ENCODE measurements at places on chromosomes 1 and 21.

DNA sequence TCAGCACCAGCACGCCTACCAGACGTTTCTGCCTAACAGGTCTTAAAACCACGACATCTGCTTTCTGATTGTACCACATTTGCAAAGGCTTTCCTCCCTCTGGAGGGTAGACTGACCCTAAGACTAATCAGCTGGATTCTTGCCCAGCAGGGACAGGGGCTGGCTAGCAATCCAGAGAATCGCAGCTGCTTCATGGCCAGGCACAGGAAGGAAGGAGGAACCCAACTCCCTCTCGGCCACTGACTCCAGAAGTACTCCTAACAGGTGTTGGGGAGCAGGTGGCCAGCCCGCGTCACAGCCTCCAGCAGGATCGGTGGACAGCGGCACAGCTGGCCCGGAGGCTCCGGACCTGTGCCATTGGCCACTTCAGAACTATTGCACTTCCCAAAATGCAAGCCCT, 180.8 kb downstream of the NPHP4 start:
- no peak for DNase-seq

- DNase-seq = no peak
These were observed 147.1 kb downstream of the ASTN1 start for GRCh38 chr1:177017287-177017852.

DNA sequence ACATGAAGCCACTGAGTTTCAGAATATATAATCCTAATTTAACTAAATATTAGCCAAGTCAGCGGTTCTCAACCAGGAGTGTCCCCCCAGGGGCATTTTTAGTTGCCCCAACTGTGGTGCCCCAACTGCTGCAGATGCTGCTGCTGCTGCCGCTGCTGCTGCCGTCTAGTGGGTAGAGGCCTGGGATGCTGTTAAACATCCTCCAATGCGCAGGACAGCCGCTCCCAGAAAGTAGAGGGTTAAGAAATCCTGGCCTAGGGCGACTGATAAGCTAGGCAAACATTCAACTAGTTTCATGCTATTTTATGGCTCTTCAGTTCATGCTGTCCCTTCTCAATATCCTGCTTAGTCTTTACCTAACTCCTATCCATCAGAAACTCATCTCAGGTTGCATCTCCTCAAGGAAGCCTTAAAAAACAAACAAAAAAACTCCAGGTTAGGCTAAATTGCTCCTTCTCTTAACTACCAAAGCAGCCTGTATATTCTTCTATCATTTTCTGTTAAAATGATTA, 9.9 kb upstream of the DCAF6 start:
- DNase-seq = no peak

DNA sequence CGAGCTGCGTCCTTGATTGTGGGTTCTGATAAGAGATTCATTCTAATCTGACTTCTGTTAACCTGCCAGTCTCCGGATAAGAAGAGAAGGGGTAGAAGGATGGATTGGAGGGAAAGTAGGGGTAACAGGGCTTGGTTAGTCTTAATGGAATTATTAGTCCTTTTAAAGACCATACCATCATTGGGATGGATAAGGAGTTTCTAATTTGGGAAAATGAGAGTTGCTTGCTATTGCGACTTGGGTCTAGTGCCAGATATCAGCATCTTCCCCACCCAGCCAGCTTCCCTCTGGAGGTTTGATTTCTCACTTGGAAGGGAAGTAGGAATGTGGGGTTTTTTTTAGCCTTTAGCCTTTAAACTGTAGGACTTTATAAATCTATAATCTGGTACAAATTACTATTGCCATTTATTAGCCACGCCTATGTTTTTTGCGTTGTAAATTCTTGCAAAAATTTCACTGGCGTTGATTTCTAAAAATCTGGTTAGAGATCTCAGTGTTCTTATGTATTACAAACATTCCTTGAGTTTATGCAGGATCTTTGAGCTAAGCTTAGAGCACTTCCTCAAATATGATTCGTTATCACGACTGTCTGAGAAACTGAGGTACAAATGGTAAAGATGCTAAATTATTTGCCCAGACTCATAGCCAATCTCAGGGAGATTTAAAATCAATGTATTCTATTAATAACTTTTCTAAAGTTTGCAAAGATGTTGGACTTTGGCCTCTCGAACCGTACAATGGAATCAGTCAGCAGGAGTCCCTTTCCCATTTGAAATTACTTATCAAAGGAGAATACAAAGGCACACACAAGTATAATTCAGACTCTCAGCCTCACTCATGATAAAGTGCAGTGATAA, 1.3 kb downstream of the FAM20B start:
- no peak for DNase-seq

DNA sequence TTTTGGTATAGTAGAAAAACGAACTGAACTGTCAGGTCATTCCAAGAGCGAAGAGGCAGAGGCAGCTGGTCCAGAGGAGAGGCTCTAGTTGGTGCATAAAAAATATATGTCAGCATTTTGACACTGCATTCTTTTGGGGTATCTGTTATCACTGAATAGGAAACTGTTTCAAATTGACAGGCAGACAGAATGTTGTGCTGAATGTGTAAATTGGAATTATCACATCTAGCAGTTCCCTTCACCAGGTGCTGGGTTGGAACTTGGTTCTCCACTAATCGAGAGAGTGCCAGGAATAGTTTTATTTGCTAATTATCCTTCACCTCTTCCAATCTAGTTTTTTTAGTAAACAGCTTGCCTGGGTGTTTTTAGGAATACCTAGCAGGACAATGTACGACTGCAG, 52.2 kb downstream of the ADGRL2 start:
- DNase-seq = no peak

DNA sequence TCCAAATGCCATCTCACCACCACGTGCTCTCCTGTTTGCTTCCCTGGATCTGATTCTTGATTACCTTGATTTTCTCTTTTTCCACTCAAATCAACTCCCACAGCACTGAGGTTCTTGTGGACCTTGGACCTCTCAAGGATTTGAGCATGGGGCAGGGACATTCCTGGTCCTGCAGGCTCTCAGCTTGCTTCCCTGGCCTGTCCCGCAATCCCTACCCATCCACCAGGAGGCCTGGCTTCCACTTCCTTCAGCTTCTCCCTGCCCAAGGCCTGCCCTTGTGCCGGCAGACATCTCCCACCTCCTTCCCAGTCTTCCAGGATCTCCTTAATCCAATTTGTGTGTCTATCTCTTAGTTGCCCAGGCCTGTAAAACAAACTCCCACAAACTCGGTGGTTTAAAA, 21.6 kb downstream of the PLA2G2A start:
- no peak for DNase-seq

DNA sequence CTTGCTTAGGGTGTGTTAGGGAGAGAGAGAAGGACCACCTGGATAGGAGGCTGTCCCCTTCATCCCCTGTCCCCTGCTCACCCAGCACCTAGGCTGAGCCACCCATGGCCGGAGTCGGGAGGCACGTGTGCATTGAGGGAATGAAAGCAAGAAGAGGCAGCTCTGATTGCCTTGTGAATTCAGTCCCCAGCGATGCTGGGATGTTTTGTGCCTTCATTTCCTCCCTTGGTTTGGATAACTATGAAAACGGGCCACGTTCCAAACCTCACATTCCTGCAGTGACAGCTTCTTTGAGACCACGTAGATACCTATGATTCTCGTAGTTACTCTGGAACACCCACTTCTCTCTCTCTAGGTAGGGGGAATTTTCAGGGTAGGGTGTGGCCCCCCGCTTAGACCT, 67.1 kb downstream of the MAN1C1 start:
- no peak for DNase-seq

GRCh38 chr1:65830306-65830705, 37.6 kb downstream of the PDE4B start:
- no peak for DNase-seq

- DNase-seq = no peak
These were observed 177.7 kb downstream of the KIF26B start for GRCh38 chr1:245332513-245332912.

DNA sequence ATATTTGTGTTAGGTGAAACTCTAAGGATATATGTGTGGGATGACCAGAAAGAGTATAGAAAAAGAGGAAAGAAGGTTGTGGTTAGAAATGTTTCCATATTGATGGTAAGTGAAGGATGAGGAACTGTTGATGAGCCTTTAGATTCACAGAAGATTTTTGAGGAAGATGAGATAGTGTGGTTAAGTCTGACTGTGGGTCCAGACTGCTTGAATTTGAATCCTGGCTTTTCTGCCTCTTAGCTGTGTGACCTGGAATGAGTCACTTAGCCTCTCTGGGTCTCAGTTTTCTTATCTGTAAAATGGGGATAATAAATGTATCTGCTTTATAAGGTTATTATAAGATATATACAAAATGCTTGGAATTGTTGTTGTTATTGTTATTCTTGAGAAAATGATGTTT, 27.5 kb downstream of the RGL1 start:
- no peak for DNase-seq

GRCh38 chr1:19799230-19800075, at the start of gene TMCO4:
Gene TMCO4 (minus strand): TSS chr1:19799916. CDS start chr1:19780758, 19,158 bp downstream.
- DNase-seq = peak; percentile 11

- no peak for DNase-seq
These were observed 181.4 kb upstream of the B3GALT2 start for GRCh38 chr1:193367863-193368262.

GRCh38 chr1:183218027-183218618, 32.1 kb downstream of the LAMC2 start:
- no peak for DNase-seq

DNA sequence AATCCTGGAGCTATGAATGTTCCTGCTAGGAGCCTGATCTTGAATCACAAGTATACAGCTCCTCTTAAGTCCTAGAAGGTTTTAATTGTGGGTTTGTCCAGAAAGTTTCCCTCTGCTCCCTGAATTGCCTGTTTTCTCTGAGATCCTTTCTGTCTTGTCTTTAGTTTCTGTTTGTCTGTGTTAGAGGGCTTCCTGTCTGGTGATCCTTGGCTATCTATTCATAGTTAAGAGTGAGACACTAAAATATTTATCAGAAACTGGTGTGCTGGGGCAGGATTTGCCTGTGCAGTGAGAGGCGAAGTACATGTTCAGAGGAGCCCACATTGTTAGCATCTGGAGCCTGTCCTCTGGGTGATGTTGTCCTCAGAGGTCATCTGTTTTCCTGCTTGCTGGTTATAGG, 45.4 kb downstream of the ETS2 start:
- DNase-seq = no peak

- no peak for DNase-seq
These were observed 153.6 kb downstream of the FAM78B start for GRCh38 chr1:166013232-166013631.

DNA sequence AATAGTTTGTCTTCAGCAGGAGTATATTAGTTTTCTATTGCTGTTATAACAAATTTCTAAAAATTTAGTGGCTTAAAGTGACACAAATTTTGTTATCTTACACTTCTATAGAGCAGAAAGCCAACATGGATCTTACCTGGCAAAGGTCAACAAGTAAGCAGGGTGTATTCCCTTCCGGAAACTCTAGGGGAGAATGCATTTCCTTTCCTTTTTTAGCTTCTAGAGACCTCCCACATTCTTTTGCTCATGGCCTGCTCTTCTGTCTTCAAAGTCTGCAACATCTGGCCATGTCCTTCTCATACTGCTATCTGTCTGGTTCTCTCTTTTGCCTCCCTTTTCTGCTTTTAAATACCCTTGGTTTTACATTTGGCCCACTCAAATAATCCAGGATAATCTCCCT, 242.6 kb downstream of the ZNF648 start:
- DNase-seq = no peak

- DNase-seq = no peak
These were observed 300.6 kb downstream of the TM2D1 start for GRCh38 chr1:61424382-61424781.

DNA sequence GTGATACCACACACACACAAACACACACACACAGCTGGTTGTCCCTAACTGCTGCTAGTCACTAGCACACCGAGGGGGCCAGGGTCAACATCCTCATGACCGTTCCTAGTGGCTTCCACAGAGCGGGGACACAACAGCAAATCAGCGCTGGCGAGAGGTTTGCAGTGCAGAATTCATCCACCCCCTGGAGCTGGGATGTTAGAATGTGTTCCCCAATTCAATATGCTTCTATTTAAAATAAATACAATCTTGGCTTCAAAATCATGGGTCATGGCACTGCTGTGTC, 16.2 kb upstream of the C2CD2 start:
- no peak for DNase-seq

- peak; percentile 76 for DNase-seq
These were observed 2.2 kb downstream of the ACAP3 start for GRCh38 chr1:1305300-1306069.

DNA sequence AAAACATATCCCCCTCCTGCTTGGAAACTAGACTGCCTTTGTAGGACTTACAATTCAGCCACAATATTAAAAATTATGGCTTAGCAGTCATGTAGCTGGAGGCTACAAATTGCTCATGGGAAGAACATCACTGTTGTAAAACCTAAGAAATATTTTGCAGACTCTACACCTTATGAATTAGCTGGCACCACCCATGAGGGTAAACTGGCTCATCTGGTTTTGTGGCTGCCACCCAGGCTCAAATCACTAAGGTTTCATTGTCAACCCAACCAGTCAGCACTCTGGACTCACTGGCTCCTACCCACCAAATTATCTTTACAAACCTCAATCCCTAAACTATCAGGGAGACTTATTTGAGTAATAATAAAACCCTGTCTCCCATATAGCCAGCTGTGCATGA, 100.7 kb upstream of the OLFM3 start:
- no peak for DNase-seq

GRCh38 chr1:208528578-208529240, 284.5 kb upstream of the PLXNA2 start:
- DNase-seq = no peak

- DNase-seq = no peak
These were observed 109.3 kb downstream of the GALNT2 start for GRCh38 chr1:230176326-230176725.

GRCh38 chr1:214341932-214342331, 61.0 kb downstream of the SMYD2 start:
- no peak for DNase-seq

DNA sequence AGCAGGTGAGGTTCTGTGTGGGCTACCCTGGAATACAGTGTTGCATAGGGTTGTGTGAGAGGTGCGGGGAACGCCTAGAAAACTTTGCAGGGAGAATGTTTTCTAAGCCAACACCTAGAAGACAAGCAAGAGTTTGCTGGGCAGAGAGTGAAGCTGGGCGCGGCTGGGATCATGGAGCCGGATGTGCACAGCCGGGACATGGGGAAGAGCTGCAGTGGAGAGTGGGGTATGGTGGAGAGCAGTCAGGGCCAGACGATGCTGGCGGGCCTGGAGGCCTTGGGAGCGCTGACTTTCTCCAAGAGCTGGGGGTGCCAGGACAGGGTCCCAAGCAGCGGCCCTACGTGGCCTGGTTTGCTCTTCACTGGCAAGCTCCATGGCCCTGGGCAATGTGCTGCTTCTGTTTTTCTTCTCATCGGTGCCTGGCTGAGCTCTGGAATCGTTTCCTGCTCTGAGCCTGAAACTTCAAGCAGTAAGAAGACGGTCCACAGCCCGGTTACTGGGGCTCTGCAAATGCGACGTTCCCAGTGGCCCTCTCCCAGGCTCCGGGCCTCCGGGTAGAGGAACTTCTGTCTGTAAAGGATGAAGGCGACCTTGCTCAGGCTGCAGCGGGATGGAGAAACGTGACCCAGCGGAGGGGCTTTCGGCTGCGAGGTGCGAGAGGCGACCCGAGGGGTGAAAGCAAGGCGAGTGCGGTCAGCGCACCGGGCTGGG, 51.9 kb upstream of the CD34 start:
- DNase-seq = no peak

- no peak for DNase-seq
These were observed 865 bp downstream of the ATP5IF1 start for GRCh38 chr1:28236656-28237322.

- no peak for DNase-seq
These were observed 13.7 kb downstream of the SPRTN start for GRCh38 chr1:231351816-231352215.

- no peak for DNase-seq
These were observed 126.4 kb upstream of the GALNT2 start for GRCh38 chr1:229940684-229941083.

- DNase-seq = no peak
These were observed 7.5 kb upstream of the NCF2 start for GRCh38 chr1:183597656-183598347.

Data from GDM1 (cell line).